ENCODE measurements at places on chromosomes 4 and X.

- no peak for DNase-seq
Observed at GRCh38 chrX:127571834-127572233, 480.4 kb downstream of the ACTRT1 start.

GRCh38 chr4:148415500-148415899, 26.7 kb downstream of the NR3C2 start:
- peak; percentile 5 for DNase-seq

- no peak for DNase-seq
Observed at GRCh38 chr4:8419222-8420041, 21.1 kb downstream of the ACOX3 start.

- no peak for DNase-seq
Observed at GRCh38 chrX:15292861-15293260, 22.6 kb downstream of the ASB11 start.

- DNase-seq: no peak
Observed at GRCh38 chr4:162154862-162155540, 8.8 kb downstream of the FSTL5 start.

- DNase-seq: no peak
Observed at GRCh38 chr4:100165809-100166208, 24.5 kb downstream of the DDIT4L start.

- no peak for DNase-seq
Observed at GRCh38 chr4:147247579-147247978, 233.3 kb upstream of the EDNRA start.

GRCh38 chr4:127000846-127001245, 631.9 kb upstream of the INTU start:
- DNase-seq: no peak

- DNase-seq: no peak
Observed at GRCh38 chr4:74931376-74931775, 1.5 kb upstream of the PARM1 start.

- DNase-seq: no peak
Observed at GRCh38 chr4:126544276-126544675, 1088.5 kb upstream of the INTU start.

GRCh38 chr4:10096201-10096977, 20.2 kb downstream of the WDR1 start:
- DNase-seq: peak; percentile 95

GRCh38 chr4:158130204-158130603, 42.6 kb downstream of the GASK1B start:
- no peak for DNase-seq

GRCh38 chr4:41549478-41549877, 11.5 kb downstream of the LIMCH1 start:
- no peak for DNase-seq

DNA sequence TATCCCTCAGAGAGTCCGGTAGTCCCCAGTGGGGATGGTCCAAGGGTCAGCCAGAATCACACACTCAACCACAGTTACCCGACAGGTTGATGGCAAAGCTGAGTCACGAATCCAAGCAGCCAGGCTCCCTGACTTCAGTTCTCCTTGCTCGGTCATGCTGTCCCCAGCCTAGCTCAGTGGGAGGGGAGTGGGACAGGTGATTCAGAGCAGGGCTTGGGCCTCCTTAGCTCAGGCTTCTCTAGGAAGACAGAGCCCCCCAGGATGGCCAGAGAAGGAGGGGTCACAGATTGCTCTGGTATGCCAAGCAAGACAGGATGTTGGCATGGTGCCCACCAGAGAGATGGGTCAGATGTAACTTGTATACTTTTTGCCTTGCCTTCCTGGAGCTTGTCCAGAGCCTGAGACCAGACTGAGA, 66.5 kb downstream of the EFNB1 start:
- peak; percentile 61 for DNase-seq

GRCh38 chr4:111492496-111492895, 652.8 kb upstream of the FAM241A start:
- DNase-seq: peak; percentile 87

GRCh38 chrX:102767287-102767686, 46.7 kb downstream of the GPRASP3 start:
- DNase-seq: no peak
